ENCODE measurements at places on chromosomes 2 and 18.
A peak's percentile ranks its signal among the peaks of the same experiment; 100 is the strongest.

DNA sequence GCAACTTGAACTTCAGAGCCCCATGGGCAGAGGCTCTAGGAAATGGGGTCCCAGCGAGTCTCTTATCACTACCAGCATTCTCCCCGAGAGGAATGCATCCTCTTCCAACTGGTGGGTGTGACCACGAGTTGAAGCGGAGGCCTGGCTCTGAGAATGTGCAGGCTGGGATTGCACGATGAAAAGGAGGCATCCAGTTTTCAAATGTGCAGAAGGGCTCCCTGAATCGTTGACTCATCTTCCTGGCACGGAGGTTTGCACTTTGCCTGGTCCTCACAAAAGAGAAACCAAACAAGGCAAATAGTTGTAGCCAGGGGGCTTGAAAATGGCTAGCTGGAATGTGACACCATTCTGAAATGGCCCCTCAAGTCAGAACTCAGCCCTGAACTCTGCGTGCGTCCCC, 216.7 kb downstream of the GLI2 start:
- no peak for DNase-seq

DNA sequence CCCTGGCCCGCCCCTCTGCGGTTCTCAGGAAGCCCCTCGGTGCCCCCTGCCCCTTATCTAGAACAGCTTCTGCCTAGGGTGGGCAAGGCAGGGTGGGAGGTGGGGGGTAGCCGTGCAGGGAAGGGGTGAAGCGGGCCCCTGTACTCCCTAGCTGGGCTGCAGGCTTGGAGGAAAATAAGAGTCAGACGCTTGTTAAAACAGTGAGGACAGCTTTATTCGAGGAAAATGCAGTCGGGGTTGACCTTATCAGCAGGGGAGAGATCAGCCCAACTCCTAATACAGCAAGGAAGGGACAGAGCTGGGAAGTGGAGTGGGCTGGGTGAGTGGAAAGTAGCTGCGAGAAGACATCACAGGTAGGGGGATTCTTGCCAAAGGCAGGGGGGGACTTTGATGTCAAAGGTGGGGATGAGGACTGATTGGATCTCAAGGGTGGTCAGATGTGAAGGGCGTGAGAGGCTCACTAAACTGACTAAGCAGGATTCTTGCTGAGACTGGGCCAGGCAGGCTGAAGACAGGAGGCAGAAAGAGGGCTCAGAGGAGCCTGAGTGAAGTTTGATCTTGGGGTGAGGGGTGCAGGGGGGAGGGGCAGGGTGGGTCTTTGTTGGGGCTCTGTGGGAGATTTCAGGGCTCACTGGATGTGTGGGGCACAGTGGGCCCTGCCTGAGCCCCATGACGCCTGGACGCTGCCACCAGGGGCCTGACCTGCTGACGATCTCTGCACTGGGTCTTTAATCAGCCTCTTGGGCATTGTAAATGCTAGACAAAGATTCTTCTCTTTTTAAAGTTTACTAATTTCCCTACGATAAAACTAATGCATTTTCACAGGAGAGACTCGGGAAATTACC, 29.9 kb downstream of the HPCAL1 start:
- no peak for DNase-seq

- no peak for DNase-seq
Observed at GRCh38 chr18:63997041-63997440, 27.2 kb downstream of the SERPINB8 start.

DNA sequence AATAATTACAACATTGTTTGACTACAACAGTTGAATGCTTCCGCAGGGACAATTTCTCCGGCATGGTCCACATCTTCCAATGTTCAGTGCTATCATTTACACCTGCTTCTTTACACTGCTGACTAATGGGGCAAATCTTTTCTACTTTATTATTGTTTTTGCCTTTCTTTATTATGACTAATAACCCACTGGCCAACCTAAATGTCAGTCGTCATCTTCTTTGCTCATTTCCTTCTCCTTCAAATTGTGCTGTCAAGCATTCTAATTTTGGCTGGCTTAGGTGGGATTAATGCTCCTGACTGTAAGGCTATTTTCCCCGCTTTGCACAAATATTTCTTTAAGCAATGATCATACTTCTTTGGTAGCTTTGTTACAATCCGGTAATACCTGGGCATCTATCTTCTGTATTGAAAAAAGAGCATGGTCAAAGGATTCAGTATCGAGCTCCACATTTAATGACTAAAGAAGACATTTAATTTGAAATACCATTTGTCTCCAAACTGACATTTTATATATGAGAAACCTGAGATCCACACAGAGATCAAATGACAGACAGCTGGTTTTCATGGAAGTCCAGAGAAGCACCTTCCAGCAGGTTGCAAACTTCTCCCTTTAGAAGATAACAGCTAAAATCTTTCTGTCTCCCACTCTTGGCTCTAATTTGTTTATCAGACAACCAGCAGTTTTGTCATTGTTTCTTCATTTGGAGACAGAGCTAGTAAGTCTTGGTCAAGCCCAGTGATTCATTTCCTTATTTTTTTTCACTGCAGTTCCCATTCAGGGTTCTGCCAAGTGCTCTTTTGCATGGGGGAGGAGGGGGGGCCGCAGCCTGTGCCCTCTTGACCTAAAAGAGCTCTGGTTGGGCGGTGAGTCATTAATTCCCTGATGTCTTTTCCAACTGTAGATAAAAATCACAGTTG, 132.9 kb downstream of the SOCS6 start:
- peak; percentile 35 for DNase-seq

GRCh38 chr2:17306706-17307105, 211.5 kb downstream of the RAD51AP2 start:
- no peak for DNase-seq

GRCh38 chr2:9984217-9984739, 32.8 kb downstream of the GRHL1 start:
- no peak for DNase-seq

DNA sequence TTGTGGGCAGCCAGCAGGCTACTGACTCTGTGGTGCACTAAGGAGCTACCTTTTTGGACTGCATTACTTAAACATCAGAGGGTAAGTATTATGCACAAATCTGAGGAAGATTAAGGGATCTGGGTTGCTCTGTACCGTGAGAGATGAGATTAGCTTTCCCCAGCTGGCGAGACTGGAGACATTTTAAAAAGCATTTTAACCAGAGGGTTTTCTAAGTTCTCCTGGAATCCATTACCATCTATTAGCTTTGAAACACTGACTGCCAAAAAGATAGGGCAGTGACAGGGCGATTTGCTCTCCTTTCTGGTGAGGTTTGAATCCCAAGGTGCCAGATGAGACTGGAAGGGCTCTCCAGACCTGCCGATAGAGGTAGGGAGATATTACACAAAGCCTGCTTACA, 63.2 kb downstream of the LYPD6 start:
- no peak for DNase-seq

GRCh38 chr2:64525317-64525613, 1.1 kb downstream of the AFTPH start:
- DNase-seq, result no peak

GRCh38 chr2:10136101-10136934, 13.8 kb downstream of the RRM2 start:
- DNase-seq, result no peak

DNA sequence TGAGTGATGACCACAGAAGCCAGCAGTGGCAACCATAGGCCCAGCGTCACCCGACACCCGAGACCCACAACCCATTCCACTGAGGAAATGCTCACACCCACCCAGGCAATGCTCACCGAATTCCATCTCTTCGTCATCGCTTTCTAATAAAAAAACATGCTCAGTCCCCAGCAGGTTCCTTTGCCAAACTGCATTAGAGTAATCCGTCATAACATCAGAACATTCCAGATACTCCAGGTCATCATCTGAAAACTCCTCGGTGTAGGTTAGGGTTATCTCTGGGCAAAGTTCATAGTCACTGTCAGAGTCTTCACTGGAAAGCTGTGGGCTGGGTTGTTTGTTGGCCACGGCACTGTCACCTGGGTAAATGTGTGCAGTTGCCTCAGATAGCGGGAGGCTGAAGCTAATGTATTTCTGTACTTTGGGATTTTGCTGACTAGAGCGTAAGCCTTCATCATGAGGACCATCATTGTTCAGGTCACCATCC, 49.3 kb downstream of the ALPK2 start:
- DNase-seq, result no peak

- DNase-seq, result no peak
Observed at GRCh38 chr2:45207101-45207500, 197.8 kb upstream of the SIX2 start.

DNA sequence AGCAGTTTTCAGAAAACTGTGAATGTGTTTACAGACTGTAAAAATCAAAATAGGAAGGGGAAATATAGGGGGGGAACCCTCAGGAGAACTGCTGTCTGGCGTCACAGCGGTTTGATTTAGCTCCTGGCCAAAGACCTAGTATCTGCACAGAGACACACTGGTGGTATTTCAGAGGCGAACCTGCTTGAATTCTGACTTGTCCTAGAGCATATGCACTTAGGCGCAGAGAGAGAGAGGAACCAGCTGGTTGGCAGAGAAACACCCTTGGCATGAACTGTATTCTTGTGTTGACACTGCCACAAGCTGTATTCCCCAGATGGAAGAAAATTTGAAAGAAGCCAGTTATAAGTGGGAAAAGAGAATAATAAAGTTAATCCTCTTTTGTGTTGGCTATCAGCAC, 506.5 kb upstream of the NRP2 start:
- DNase-seq, result no peak

DNA sequence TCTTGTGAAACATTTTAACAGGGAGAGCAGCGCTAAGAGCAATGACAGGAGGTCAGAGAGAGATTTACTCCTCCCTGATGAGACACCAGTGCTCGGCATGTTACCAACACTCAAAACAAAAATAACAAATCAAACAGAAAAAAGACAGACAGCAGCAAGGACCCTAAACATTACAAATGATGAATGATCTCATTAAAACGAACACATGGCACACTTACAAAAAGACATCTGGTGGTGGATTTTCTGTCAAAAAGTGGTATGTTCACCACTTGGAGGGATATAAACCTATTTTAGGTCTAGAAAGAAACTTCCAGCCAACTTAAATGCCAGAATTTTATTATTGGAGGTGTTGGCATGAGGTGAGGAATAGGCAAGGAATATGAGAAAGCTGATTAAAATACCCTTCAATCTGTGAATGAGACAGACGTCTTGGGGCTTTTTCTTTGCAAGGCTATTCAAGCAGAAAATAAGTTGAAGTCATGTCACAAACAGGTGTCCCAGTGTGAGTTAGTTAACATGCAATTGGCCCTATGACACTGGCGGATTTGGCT, 112.8 kb downstream of the PRELID3A start:
- DNase-seq, result no peak

DNA sequence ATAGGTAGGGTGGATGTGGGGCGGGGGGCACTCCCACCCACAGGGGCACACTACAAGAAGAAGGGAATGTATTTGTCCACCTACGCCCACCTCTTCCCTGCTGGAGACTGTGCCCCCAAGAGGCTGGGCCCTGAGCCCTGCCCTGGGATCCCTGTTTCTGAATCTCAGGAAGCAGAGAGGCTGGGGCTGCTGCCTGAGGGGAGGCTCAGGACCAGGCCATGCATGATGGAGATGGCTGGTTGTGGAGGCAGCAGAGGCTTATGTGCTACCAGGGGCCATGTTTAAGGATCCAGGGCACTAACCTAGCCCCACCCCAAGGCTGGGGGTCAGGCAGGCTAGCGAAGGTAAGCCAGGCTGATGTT, 81.1 kb upstream of the OTOF start:
- DNase-seq, result no peak

DNA sequence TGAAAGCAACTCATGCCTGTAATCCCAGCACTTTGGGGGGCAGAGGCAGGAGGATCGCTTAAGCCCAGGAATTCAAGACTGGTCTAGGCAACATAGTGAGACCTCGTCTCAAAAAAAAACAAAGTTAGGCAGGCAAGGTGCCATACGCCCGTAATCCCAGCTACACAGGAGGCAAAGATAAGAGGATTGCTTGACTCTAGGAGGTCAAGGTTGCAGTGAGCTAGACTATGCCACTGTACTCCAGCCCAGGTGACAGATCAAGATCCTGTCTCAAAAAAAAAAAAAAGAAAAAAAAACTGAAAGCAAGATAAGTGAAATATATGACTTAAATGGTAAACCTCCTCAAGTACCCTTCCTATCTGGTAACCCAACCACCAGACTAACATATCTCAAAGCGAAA, 59.8 kb downstream of the USP34 start:
- no peak for DNase-seq

DNA sequence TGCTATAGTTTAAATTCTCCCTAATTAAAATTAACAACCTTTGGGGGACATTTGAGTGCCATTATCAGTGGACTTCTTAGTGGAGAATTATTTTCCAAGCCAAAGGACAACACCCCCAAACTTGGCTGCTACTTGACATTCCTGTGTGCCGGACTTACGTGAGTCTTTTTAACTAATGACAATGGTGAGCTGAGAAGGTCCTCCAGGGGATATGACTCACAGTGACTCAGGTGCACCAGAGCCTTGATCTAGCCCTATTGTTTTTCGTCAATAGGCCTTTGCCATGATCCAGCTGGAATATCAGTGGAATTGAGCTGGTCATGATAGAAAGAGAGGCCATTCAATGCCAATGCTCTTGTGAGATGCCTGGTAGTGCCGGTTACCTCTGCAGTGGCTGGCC, 118.1 kb upstream of the CXCR4 start:
- DNase-seq, result no peak

- peak; percentile 41 for DNase-seq
Observed at GRCh38 chr2:218959761-218960308, 369 bp downstream of the CDK5R2 start.

DNA sequence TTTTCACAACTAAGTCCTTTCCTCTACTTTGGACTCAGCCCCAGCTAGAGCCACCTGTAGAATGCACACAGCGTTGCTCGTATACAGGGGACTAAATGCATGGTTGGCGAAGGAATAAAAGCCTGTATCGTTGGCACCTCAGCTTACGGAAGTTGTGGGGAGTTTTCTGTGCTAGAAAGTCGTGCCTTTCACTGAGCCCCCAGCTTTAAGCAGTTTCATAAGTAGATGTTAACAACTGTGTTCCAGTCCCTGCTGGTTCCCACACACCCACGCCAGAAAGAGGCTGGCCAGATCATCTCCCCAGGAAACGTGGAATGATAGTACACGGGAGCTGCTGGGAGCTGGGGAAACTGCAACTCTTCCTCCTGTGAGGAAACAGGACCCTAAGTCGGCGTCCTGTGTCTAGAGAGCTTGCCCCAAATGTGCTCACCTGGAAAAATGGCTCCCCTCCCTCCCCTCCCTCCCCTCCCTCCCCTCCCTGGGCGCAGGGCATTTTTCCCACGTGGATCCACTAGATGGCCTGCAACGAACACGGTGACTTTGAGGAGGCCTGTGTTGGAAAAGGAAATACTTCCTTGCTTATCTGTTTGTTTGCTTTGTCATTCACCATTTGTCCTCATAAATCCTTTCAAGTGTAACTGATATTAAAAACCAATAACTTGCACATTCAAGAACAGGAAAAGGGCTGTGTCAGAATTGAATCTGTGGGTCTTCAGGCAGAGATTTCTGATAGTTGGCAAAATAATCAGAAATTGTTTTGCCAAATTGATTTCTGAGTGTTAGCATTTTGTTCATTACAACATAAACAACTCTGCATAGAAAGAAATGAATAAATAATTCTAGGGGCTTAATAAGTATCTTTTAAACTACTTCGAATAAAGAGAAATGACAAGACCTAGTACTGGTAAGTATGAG, 43.9 kb upstream of the RFX8 start:
- peak; percentile 11 for DNase-seq
